NCI-H2081 (cell line): ENCODE measurements at places on chromosomes 16 and 17.
A peak's percentile ranks its signal among the peaks of the same experiment; 100 is the strongest.

- no peak for DNase-seq
These were observed 64.8 kb downstream of the SEC14L1 start for GRCh38 chr17:77205396-77206125.

- peak; percentile 91 for DNase-seq
These were observed 58.4 kb downstream of the SRL start for GRCh38 chr16:4183237-4184037.

DNA sequence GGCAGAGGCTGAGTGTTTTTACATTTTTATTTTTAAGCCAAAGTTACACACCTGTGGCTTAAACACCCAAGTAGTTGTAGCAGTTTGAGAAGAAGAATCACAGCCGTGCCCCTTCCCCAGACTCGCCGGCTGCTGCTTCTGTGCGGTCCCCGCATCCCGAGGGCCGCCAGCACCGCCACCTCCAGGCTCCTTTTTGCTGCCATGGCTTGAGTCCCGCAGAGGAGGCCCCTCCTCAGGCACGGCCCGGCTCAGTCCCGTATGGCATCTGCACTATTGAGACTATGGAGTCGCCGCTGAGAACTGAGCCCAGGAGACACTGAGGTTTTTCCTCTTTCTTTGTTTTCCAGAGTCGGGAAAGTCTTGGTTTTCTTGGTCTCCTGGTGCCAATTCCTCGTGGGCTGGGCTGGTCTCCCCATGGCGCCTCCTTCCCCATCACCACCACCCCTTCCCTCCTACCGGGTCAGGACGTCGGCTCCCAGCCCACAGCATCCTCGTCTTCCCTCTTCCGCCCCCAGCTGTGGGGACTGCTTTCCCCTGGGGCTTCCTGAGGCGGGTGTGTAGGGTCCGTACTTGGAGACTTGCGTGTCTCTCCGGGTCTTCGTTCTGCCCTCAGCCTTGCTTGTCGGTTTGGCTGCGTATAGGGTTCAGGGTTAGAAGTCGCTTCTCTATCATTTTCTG is 32.6 kb upstream of the CDH15 start:
- no peak for DNase-seq

DNA sequence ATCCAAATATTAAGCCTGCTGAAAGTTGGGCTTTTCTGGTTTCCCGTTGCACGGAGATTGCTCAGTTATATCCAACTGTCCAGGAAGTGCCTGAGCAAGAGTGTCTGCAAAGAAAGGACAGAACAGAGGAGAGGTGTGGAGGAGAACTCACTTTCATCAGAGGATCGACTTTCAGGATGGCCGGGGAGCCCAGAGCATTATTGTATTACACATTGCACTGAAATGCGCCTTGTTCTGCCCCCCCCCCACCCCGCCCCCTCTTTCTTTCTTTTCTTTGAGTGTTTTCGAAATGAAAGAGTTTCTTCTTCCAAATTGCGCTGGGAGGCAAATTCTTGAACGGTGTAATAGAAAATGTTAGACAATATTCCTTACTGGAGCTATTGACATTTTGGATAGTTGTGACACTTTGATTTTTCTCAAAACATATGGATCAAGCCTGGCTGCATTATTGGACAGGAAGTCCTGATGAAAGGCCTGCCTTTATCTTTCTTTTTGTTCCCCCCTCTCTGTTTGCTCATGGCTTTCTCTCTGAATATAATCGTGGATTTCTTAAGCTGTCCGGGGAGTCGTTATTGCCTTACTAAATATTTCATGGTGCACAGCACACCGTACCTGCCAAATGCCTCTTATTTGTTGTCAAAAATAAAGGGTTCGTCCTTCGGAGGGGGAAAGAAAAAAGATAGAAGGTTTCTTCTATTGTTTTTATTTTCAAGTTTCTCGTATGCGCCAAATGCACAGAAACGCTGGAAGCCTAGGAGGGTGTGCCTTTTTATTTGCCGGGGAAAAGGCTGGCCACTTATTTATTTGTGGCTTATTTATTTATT is 110.8 kb downstream of the IRX3 start:
- no peak for DNase-seq

DNA sequence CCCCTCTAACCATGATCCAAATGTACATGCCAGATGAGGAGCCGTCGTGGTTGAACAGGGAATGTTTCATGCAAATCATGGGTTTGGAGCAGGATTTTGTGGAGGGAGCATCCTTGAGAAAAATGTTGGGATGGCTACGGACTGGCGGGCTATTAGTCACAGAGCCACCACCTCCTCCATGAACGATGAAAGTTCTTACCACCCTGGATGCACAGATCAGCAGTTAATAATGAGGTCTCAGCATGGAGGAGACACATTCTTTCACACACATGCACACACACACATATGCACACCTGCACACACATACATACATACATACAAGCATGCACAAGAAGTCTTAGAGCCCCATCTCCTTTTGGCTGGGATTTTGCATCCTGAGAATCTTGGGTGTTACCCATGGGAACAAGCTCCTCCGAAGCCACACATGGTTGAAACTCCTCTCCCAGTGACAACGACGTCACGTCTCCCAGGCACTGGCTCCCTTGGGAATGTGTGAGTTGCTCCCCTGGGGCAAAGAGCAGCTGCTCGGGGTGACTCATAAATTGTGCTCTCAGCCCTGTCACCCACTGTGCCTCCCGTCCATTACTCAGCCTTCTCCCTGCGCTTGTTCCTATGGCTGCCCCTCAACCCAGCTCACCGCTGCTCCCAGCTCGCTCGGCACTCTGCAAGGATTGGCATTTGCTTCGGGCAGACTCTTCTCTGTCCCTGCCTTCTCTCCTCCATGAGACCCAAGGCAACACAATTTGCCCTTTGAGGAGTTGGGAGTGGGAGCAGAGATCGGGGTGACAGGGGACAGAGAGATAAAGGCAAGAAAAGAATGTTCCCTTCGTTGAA is 344.6 kb downstream of the SOX9 start:
- peak; percentile 1 for DNase-seq

- no peak for DNase-seq
These were observed 11.2 kb downstream of the METTL22 start for GRCh38 chr16:8632675-8633182.

GRCh38 chr17:17682293-17682736 is 1.1 kb downstream of the RAI1 start:
- DNase-seq: peak; percentile 19

GRCh38 chr17:19237389-19238166 is 412 bp downstream of the EPN2 start:
- no peak for DNase-seq

GRCh38 chr17:43888548-43888947 is 18.8 kb downstream of the MPP2 start:
- no peak for DNase-seq

- no peak for DNase-seq
These were observed 954 bp downstream of the IL32 start for GRCh38 chr16:3066440-3066748.

DNA sequence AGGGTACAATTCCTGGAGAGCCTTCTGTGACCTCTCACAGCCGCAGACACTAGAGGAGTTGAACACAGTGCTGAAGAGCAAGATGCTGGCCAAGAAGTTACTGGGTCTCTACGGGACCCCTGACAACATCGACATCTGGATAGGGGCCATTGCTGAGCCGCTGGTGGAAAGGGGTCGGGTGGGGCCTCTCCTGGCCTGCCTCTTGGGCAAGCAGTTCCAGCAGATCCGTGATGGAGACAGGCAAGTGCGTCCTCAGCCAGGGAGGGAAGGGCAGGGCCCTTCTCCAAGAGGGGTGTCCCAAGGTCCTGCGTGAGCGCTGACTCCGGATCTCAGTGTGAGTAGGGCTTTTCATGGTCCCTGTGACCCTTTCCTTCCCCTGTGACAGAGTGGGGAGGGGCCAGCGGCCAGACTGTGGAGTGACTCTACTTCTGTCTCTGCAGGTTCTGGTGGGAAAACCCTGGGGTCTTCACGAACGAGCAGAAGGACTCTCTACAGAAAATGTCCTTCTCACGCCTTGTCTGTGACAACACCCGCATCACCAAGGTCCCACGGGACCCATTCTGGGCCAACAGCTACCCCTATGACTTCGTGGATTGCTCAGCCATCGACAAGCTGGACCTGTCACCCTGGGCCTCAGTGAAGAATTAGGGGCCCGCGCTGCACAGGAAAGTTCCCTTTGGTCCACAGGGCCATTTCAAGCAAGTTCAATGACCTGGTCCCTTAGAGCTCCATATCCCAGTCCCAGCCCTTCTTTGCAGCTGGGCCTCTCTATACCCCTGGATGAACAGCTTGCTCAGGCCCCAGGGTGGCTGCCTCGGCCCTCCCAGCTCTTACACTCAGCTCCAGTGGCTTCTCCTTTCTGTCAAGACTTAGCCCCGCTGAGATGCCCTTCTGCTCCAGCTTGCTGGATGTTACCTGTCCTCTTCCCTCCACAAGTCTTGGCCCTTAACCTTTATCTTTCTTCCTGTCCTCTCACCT is 13.1 kb downstream of the MPO start:
- DNase-seq: no peak

GRCh38 chr16:1337486-1337885 is 4.0 kb downstream of the BAIAP3 start:
- DNase-seq: no peak

- no peak for DNase-seq
These were observed 80.9 kb downstream of the KLHDC4 start for GRCh38 chr16:87684711-87685404.

- DNase-seq: peak; percentile 47
These were observed 17.7 kb downstream of the PSMD11 start for GRCh38 chr17:32461853-32462617.

DNA sequence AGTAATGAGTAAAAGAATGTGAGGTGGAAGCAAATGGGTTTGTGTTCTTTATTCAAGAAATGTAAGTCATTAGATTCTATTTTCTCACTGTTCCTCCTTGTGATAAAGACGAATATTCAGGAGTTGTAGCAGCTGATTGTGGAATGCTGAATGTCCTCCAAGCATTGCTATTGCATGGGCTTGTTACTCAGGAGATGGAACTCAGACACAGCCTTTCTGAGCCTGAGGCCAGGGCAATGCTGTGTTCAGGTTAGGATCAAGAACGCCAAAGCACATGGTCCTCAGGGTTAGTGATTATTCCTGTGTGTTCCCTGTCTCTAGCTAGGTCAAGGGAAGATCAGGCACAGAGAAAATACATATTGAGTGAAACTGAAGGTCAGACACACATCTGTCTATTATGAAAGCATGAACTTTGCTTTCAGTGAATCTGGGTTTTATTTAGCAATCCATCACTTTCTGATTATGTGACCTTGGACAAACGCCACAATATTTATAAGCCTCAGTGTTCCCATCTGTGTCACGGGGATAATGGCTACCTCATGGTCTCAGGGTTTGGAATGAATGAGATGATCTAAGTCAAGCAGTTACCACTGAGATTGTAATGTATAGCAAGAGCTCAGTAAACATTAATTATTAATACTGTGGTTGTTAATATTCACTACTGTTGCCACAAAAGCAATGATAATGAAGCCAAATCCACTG is 426.8 kb upstream of the DYNLRB2 start:
- DNase-seq: no peak

DNA sequence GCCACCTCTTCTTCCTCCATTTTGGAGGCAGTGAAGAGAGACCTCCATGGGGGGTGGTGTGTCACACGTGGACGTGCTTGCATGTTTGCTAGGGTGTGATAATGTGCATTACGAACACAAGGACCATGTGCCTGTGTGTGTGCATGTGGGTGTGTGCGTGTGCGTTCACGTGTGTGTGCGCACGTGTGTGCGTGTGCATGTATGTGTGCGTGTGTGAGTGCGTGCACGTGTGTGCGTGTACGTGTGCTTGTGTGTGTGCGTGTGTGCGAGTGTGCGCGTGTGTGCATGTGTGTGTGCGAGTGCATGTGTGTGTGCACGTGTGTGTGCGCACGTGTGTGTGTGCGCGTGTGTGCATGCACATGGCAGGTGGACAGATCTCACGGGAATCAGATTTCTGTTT is 29.5 kb downstream of the RNF213 start:
- no peak for DNase-seq

GRCh38 chr16:58733248-58733670 is 857 bp downstream of the GOT2 start:
- no peak for DNase-seq

- no peak for DNase-seq
These were observed 48.3 kb downstream of the BAIAP2 start for GRCh38 chr17:81083125-81083765.

GRCh38 chr17:8041249-8041928 is 2.5 kb downstream of the ALOX15B start:
- DNase-seq: peak; percentile 17

- DNase-seq: no peak
These were observed 14.4 kb downstream of the ELAC2 start for GRCh38 chr17:13003454-13003851.

GRCh38 chr16:30369091-30369937 is 980 bp downstream of the TBC1D10B start:
- no peak for DNase-seq

GRCh38 chr16:991345-991744 is 9.8 kb downstream of the SOX8 start:
- DNase-seq: no peak

DNA sequence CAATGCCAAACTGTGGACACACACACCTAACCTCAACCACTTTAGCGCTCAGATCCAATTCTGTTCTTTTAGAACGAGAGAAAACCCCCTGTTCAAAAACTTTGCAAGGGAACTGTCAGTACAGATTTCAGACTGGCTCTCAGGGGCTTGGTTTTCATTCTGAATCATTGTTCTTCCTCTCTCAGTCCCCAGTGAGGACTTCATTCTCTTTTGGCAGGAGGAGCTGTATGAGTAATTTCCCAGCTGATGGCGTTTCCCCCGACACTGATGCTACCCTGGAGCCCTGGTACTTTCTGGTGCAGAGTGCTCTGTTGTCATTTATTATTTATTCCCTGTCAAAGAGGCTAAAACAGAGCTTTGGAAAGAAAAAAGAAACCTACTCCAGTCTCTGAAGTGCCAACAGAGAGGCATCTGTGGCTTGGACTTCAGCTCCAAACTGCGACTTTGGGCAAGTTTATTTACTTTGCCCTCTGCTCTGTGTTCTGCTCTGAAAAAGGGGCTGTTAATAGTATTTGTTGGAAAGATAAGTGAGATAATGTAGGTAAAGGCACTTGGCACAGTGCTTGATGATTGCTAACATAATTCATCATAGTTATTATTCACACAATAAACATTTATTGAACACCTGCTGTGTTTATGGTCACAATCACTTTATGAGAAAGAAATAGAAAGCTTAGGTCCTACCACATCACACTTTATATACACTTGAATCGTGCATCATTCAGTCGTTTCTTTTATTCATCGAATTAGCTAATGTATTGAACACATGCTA is 28.3 kb downstream of the ETV4 start:
- no peak for DNase-seq

DNA sequence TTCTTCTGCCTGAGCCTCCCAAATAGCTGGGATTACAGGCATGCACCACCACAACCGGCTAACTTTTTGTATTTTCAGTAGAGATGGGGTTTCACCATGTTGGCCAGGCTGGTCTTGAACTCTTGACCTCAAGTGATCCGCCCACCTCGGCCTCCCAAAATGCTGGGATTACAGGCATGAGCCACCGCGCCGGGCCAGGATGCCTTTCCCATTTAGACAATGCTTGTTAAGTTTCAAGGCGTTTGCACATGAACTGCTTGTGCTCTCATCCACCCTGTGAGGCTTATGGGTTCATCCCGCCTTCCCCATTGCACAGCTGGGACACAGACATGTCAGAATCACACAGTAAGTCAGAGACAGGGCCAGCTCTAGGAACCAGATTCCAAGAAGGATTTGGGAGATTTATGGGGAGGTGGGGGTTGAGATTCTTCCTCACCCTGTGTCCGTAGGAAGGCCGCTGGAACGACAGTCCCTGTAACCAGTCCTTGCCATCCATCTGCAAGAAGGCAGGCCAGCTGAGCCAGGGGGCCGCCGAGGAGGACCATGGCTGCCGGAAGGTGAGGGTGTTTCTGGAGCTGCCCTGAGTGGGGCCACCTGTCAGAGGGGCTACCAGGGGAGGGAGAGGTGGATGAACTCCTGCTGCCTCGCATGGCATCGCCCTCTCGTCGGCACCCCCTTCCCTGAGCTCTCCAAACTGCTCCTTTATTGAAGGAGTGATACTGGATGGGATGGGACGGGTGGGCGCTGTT is 46.3 kb downstream of the MRC2 start:
- no peak for DNase-seq
